ENCODE measurements at places on chromosomes 4 and X.
A peak's percentile ranks its signal among the peaks of the same experiment; 100 is the strongest.

GRCh38 chr4:160299608-160300007 lies 1196.7 kb downstream of the RAPGEF2 start:
- no peak for DNase-seq

DNA sequence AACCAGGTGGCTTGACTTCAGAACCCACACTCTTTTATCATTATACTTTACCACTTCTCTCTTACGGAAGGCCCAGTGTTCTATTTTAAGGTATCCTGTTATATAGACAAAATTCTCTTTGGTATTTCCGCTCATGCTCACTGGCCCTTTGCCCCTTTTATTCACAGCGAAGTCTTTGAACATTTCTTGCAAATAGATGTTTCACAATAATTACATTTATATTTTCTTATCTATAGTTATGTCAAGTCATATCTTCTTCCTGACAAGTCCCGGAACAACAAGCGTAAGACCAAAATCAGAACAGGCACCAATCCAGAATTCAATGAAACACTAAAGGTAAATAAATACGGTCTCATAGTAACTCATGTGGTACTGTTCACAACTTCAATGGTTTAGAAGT lies 102.0 kb downstream of the SYTL5 start:
- DNase-seq, result no peak

DNA sequence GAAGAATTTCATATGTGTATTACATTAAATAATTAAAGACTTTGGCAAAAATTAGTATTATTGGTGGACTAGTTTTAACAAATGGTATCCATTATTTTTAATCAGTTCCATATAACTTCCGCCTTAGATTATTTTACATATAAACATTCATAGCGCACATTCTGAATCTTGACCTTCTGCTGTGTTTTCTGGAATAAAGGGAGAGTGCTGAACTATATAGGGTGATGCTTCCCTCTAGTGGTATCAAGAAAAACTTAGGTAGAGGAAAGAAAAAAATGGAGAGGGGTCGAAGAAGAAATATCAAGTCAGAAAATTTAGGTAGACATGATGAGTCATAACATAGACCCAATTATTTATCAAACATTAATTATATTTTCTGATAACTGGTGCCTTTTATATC lies 155.6 kb upstream of the PACRGL start:
- DNase-seq, result peak; percentile 59

DNA sequence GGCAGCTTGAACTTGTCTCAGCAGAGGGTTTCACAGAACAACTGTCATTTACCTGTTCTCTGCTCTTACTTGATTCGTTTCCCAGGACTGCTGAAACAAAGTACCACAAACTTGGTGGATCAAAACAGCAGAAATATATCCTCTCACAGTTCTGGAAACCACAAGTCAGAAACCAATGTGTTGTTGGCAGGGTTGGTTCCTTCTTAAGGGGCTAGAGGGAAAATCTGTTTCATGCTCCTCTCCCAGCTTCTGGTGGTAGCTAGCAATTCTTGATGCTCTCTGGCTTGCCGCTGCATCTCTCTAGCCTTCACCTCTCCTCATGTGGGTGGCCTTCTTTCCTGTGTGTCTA lies 4.7 kb downstream of the TLR8 start:
- DNase-seq, result no peak

DNA sequence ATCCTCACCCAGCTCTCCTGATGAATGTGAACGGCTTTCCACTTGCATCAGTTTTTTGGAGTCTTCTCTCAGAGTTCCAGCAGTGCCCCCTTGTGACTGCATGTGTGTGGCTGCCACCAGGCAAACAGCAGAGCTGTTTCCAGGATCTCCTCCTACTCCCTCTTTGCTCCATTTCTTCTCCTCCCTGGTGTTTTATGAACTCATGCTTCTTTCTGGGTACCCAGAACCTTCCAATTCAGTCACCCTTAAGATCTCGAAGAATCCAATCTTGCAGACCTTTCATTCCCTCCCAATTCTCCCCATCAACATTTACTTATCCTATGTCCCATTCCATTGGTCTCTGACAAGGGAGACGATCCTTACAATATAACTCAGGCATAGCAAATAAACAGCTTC lies 6.8 kb upstream of the TCEANC start:
- DNase-seq, result peak; percentile 57

GRCh38 chrX:42955349-42955748 lies 177.4 kb upstream of the PPP1R2C start:
- DNase-seq, result no peak

Data from astrocyte of the spinal cord (primary cell).